ENCODE measurements at places on chromosomes 2 and 18. TPM values are rescaled to one million over a fixed set of nuclear protein-coding genes. Genes with fewer than 3 reads are reported as not detected.

- DNase-seq = no peak
Measured at GRCh38 chr2:27802547-27802946, 31.0 kb downstream of the MRPL33 start.

ABCG5 gene
- not detected for total RNA-seq

EDAR gene
- total RNA-seq = 1.0 TPM

CD8B2 gene
- not detected for total RNA-seq
